Right cardiac atrium (tissue), 5 donors: ENCODE measurements at places on chromosomes 12 and 14. TPM values are rescaled to one million over a fixed set of nuclear protein-coding genes. Genes with fewer than 3 reads are reported as not detected.

DNA sequence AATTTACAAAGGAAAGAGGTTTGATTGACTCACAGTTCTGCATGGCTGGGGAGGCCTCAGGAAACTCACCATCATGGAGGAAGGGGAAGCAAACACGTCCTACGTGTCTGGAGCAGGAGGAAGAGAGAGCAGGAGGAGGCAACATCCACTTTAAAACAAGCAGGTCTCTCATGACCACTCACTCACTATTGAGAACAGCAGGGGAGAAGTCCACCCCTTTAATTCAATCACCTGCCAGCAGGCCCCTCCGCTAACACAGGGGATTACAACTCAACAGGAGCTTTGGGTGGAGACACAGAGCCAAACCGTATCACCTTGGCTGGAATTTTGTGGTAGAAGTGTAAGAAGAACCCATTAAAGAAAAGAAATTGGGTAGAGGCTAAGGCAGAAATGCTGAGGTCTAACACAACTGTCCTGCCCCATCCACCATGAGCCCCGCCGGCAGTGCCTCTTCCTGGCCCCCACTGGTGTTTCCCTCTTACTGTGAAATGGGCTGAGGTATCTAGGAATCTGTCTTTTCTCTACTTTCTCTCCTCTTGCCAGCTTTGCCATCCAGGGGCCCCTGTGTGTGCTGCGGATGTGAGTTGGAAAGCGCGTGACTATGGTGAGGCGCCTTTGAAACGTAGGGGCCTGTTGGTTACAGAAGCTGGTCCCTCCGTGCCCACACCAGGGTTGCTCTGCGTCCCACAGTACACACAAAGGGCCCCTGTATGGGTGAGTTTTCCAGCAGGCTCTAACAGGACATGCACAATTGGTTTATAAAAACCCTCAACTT lies 108.0 kb upstream of the TMEM132D start:
- no peak for DNase-seq

DNA sequence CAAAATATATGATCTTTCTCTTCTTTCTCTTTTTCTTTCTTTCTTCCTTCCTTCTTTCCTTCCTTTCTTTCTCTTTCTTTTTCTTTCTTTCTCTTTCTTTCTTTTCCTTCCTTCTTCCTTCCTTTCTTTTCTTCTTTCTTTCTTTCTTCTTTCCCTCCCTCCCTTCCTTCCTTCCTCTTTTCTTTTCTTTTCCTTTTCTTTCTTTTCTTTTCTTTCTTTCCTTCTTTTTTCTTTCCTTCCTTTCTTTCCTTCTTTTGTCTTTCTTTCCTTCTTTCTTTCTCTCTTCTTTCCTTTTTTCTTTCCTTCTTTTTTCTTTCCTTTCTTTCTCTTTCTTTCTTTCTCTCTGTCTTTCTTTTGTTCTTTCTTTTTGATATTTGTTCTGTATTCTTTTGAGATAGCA lies 1356.0 kb upstream of the SEL1L start:
- DNase-seq = no peak

Gene ZNF891
- 1.5 TPM for total RNA-seq

Gene GALNT6
- 2.1 TPM for total RNA-seq

Gene P2RX2
- not detected for total RNA-seq
